HFF-Myc (cell line): ENCODE measurements at places on chromosomes 2 and 18.

- no peak for DNase-seq
Measured at GRCh38 chr18:45760462-45761036, 36.6 kb downstream of the SLC14A1 start.

GRCh38 chr2:136072621-136073020, 45.3 kb downstream of the CXCR4 start:
- DNase-seq: no peak

DNA sequence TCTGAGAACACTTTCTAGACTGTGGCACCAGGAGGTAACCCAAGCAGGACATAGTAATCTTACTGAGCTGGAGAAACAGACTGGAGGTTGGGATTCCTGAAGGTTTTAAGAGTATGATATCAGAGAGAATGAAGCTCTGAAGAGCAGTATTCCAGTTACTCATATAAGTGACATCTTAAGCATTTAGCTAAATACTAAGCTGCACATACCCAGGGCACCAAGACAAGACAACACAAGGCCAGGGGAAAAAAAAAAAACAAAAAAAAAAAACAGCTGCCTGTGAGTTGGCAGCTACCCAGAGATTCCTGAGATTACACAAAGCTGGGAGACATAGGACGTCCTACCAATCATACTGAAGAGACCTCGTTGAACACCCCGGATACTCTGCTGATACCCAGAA, 175.8 kb downstream of the SRBD1 start:
- no peak for DNase-seq

DNA sequence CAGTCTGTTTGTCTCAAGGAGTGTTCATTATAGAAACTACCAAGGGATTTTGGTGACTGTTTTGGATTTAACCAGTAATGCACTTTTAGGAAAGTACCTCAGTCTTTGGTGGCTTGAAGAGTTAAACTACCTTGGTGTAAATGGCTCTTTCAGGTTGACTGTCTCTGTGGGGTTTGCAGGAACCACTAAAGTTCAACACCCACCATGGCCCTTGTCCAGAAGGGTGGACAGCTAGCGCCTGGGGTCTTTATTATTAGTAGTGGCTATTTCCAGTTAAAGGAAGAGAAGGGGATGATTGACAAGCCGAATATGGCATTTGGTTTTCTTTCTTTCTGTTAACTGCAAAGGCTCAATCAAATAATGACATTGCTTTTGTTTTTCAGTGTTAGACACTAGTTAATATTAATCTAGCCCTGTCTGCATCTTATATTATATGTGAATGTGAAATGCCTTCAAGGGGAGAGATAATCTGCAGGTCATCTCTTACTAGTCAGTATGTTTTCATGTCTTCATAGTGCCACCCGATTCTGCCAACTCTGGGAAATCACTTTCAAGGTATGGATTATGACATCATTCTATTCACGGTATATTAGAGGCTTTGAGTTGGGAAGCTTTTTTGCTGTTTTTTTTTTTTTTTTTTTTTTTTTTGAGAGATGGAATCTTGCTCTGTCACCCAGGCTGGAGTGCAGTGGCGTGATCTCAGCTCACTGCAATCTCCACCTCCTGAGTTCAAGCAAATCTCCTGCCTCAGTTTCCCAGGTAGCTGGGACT, 56.4 kb downstream of the MAP4K4 start:
- no peak for DNase-seq

- no peak for DNase-seq
Measured at GRCh38 chr18:47970664-47971531, 40.4 kb upstream of the SMAD2 start.

DNA sequence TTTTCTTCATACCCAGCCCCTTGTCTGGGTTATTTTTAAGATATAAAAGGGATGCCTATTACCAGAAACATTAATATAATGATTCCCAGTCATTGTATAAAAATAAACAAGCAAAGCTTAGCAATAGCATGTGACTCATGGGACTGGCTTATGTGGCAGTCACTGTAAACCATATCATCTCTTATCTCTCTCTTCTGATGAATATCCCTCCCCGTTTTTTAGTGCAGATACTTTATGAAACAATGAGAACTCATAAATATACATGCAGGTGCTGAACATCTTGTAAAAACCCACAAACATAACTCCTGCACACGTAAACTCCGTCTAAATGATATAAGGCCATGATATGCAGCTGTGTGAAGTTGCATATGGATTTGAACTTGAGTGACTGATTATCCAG, 154.9 kb downstream of the MGAT5 start:
- DNase-seq: no peak

GRCh38 chr18:55337908-55338521, 250.0 kb downstream of the TCF4 start:
- no peak for DNase-seq

DNA sequence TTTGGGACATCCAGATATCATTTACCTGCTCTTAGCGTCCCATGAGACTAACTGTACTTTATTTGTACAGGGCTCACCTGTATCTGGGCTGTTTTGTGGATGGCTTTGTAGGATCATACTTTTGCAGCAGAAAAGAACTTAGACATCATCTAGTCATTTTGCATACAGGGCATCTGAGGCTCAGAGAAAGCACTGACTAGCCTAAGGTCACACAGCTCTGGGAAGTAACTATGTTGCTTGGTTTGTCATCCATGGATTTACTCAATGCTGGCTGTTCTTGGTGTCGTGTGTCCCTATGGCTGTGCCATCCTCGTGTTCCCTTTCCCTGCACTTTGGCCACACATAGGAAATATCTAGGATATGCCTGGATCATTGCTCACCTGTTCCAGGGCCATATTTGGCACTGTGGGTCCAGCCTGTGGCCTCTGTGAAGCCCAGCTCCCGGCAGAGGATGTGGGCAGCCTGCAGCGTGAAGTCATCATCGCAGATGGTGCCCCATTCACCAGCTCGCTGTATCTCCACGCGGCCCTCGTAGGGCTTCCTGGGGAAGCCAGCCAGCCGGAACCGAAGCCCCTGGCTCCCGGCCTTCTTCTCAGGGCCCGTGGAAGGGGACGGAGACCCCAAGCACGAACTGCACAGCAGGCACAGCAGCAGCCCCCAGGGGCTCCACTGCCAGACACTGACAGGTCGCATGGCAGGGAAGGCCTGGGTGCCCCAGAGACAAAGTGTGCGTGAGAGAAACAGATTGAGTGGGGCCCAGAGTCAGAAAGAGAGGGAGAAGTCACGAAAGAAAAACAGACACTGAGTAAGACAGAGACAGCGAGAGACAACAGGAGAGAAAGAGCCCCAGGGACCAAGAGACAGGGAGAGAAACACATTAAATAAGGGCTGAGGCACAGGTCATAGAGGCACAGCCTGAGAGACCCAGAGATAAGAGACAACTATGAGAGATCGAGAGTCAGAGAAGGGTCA, 1.5 kb downstream of the LOXL3 start:
- DNase-seq: no peak

DNA sequence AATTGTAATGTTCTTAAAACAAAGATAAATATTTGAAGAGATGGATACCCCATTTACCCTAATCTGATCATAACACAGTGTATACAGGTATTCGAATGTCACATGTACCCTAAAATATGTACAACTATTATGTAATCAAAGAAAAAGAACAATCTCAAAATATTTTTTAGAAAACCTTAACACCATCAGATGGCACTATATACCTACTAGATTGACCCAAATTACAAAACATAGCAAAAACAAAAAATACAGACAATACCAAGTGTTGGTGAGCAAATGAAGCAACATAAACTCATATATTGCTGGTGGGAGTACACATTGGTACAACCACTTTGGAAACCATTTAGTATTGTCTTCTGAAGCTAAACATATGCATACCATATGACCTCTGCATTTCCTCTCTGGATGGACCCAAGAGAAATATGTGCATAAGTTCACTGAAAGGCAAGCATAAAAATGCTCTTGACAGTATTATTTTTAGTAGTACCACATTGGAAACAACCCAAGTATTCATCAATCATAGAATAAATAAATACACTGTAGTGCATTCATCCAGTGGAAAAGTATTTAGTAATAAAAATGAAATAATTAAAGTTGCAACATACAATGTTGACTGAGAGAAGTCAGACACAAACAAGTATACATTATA, 55.8 kb downstream of the GDF7 start:
- DNase-seq: no peak

GRCh38 chr18:8967573-8967972, 134.9 kb upstream of the NDUFV2 start:
- DNase-seq: no peak

- DNase-seq: no peak
Measured at GRCh38 chr2:42325609-42326008, 35.4 kb downstream of the COX7A2L start.

DNA sequence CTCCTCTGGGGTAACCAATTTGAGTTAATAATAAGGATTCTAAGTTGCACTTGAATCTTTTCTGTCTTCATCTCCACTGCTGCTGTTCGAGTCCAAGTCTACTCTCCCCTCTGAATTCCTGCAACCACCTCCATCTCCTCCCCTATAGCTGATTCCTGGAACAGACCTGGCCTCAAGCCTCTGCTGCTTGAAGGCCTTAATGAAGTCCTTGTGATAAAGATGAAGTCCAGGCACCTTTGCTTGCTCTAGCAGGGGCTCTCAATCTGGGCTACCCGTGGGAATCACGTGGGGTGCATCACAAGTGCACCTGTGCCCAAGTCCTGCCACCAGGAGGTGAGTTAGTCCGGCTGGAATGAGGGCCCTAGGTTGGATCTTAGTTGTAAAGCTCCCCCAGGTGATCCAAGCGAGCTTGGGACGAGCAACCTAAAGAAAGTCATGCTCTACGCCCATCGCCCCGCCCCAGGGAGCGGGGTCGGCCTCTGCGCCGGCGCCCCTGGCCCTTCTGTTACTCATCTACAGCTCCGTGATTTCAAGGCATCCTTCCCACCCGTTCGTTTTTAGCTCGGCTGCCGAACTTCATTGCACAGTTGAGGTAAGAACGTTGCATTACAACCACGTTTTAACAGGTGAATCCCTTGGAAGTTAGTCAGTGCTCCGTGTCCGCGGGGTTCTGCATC, 905 bp upstream of the IAH1 start:
- DNase-seq: no peak

GRCh38 chr2:59077026-59077725, 836.1 kb upstream of the FANCL start:
- no peak for DNase-seq

GRCh38 chr18:26225915-26226228, 373 bp upstream of the TAF4B start:
- no peak for DNase-seq

GRCh38 chr2:241218131-241219029, 29.9 kb downstream of the ANO7 start:
- DNase-seq: no peak

DNA sequence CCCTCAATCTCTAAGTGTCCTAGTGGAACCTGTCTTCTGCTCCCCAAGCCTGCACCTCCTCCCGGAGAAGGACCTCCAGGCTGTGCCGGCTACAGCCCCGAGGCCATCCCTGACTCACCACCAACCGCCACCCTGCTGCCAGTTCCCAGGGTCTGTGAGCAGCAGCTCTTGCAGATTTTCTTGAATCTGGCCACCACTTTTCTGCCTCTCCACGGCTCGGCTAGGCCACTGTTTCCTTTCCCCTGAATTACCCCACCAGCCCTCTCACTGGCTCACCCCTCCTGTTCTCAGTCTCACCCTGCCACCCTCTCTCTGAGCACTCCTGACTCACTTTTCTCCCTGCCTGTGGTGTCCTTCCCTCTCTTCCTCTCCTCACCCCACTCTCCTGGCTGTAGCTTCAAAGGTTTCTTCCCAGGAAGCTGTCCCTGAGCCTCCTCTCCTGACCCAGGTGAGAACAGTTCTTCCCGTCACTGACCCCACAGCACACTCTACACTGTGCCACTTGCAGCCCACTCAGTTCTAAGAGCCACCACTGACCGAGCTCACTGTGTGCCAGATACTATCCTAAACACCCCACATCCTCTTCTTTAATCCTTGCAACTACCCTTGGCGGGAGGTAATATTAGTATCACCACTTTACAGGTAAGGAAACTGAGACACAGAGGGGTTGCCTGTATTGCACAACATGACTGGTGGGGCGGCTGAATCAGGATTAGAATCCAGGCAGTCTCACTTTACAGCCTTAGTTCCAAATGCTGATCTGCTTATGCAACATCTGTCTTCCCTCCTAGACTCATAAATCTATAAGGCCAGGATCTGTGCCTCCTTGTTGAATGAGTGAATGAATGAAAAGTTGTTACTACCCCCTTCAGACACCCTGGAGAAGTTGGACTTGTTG, 111.6 kb downstream of the SMAD7 start:
- DNase-seq: peak; percentile 62
